Ovary (tissue), 10 donors: ENCODE measurements at places on chromosomes 3 and 15. TPM values are rescaled to one million over a fixed set of nuclear protein-coding genes. Genes with fewer than 3 reads are reported as not detected.

The FANCD2OS gene
- not detected for polyA plus RNA-seq

The SLC28A2 gene
- polyA plus RNA-seq = 0.06 TPM

The ACKR4 gene
- 0.30 TPM for polyA plus RNA-seq

The CAND2 gene
- 3.5 TPM for polyA plus RNA-seq

The RASL12 gene
- 19.1 TPM for polyA plus RNA-seq

The KLF13 gene
- 52.7 TPM for polyA plus RNA-seq

GRCh38 chr3:149120051-149120972 is 9.1 kb upstream of the HPS3 start:
- DNase-seq = no peak

- no peak for DNase-seq
These were observed 1.2 kb upstream of the EDEM1 start for GRCh38 chr3:5186089-5186857.

GRCh38 chr3:108599677-108600409 is 10.3 kb downstream of the DZIP3 start:
- no peak for DNase-seq

GRCh38 chr3:110744723-110745122 is 326.9 kb upstream of the NECTIN3 start:
- DNase-seq = no peak

DNA sequence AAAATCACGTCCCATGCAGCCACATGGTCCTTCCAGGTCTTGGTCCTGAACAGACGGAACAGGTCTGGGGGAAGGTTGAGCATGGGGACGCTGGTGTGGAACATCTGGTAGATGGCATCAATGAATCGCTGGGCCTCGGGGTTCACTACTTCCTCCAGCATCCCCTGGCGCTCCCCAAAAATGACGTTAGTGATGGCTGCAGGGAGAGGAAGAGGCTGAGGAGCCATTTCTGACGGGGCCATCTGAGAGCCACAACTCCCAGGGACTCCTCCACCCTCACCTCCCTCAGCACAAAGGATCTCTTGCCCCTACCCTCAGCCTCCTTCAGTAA is 23.7 kb downstream of the CYP11A1 start:
- DNase-seq = no peak

GRCh38 chr15:67024314-67024997 is 40.9 kb upstream of the SMAD3 start:
- DNase-seq = peak; percentile 72

DNA sequence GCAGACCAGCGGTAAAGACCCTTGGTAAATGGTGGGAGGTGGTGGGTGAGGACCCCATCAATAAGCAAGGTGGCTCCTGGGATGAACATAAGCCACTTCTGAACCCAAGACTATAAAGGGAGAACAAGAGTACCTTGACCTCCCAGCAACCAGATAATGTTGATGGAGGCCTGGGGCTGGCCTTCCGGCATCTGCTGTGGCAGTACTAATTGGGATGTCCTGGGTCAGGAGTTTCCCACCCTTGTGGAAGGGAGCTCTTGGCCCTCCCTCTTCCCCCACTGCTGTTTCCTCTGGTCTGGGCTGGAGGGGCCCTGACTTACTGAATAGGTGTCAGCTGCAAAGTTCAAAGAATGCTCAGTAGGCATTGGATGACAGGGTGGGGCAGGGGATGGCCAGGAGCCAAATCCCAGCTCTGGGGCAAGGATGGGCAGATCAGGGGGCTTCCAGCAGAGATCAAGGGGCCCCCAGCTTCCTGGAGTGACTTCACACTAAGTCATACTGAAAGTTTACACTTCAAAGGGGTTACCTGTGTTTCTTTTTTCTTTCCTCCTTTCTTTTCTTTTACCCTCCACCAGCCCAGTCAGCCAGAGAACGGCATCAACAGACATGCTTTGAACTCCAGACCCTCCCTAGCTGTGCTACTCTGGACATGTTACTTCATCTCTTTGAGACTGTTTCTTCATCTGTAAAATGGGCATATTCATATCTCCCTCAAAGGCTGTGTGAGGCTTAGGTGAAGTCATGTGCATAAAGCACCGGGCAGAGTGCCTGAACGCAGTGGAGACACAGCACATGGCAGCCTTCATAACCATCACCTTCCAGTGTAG is 1.5 kb downstream of the RBP1 start:
- no peak for DNase-seq

- DNase-seq = no peak
These were observed 23.7 kb upstream of the FBXL22 start for GRCh38 chr15:63573533-63573932.

GRCh38 chr3:187713504-187713903 is 11.1 kb upstream of the RTP2 start:
- DNase-seq = no peak

GRCh38 chr3:126118591-126118990 is 34.7 kb upstream of the SLC41A3 start:
- DNase-seq = peak; percentile 3

DNA sequence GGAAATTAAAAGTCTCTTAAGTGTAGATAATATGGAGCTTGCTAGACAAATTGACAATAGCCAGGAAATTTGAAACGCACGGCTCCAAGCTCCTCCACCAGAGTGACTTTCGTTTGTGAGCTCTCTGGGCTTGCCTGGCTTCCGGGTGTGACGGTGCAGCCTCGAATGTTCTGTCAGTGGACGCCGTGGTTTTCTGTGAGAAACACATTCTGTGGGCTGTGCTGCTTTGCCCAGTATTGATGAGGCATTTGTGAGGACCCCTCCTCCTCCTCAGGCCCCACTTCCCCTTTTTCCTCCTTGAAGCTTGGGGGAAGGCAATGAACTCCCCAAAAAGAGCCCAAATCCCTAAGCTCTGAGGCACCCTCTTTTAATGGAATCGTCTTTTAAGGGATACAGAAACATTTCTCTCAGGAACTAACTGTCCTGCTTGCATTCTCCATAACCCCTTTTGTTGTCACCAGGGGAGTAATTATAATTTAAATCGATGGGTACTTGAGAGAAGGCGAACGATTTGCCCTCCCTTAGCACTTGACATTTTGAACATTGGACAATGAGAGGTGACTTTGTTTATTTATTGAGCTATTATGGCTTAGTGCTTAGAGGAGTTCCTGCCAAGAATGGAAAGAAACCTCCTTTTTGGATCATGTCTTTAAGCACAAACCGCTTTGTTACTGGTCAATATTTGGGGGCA is 40.8 kb downstream of the POLR2M start:
- no peak for DNase-seq

DNA sequence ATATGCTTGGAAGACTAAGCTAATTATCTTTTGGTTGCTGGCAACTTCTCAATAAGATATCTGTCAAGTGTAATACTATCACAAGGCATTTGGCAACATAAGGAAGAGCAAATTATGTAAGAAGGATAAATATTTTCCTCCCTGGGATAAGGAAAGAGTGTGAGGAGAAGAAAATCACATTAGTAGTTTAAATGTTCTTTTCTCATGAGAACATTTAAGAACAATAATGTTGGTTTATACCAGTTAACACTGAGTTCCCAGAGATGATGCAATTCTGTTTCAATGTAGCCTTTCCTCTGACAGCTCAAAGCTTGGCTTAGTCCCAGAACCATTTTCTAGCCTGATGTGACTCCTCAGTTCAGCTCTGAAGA is 66.1 kb upstream of the NPHP3 start:
- DNase-seq = peak; percentile 9

DNA sequence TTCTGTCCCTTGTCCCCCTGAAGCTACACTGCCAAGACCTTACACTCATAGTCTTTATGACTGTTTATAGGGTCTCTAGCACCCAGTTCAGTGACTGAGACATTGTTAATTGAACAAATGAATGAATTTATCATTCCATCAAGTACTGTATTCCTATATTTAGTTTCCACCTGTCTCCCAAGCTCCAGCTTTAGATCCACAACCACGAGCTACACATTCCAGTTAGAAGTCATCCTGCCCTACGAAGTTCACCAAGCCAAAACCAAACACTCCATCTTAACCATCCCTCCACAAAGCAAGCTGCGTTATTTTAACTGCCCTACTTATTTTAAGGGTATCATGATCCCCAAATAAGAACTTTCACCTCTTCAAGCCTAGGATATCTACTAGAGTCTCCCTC is 31.3 kb downstream of the TNIK start:
- no peak for DNase-seq

GRCh38 chr3:20846066-20846465 is 660.1 kb upstream of the SGO1 start:
- no peak for DNase-seq

DNA sequence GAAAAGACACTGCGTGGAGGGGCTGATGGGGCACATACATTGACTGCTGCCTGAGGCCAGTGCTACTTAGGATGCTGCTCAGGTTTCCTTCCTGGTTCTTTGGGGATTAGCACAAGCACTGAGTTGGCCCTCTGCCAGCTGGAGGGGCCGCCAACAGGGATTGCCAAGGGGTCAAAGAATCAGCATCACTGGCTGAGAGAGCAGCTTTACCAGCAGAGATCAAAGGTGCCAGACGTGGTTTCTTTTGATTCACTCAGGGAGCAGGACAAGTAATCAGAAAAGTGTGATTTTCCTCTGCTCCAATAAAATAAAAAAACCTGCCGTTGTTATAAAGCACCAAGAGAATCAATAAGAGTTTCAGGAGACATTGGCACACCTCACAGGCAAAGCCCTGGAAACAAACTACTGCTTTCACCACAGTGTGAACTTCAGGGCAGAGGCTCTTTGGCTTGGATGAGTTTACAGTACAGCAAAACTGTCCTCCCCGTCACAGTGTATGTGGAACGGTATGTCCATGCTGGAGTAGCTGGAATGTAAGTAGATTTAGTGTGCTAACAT is 45.8 kb upstream of the FSIP1 start:
- DNase-seq = no peak

DNA sequence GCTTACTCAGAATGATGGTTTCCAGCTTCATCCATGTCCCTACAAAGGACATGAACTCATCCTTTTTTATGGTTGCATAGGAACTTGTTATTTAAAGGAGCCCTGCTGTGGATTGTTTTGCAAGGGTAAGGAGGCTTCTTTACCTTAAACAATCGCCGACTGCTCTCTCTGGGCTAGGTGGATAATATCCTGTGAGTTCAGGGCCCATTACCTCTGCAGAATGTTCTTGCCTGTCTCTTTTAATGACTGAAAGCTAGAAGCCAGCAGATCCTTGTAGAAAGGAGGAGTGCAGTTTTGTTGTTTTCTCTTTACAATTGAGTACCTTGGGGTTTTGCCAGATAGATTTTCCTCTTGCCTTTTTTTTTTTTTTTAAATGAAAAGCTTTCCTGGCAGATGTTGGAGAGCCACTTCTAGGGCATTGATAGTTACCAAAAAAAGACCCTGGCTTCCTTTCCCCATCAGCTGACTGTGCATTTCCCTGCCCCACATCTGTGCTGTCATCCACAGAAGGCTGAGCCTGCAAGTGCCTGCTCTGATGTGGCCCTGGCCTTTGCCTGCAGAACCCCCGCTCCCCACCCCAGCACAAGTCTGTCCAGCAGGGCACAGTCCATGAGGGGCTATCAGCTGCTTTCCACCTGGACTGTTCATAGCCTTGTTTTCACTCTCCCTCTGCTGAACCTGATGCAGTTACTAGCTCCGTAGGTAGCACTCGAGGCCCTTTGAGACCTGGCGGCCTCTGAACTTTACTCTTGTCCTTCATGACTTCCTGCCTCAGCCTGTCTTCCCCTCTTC is 113.1 kb downstream of the CHCHD6 start:
- peak; percentile 18 for DNase-seq
